Fibroblast of lung (primary cell): ENCODE measurements at places on chromosomes 3 and 15.

GRCh38 chr15:63347074-63347857 is 34.4 kb downstream of the CA12 start:
- DNase-seq, result no peak

- peak; percentile 59 for DNase-seq
These were observed 357.0 kb downstream of the TIGIT start for GRCh38 chr3:114650808-114651207.

GRCh38 chr15:71294251-71294910 is 179.1 kb downstream of the THSD4 start:
- peak; percentile 97 for DNase-seq

- DNase-seq, result no peak
These were observed 274.1 kb downstream of the SHQ1 start for GRCh38 chr3:72574144-72574543.

- peak; percentile 38 for DNase-seq
These were observed 278.0 kb downstream of the FOXP1 start for GRCh38 chr3:71305231-71306206.

DNA sequence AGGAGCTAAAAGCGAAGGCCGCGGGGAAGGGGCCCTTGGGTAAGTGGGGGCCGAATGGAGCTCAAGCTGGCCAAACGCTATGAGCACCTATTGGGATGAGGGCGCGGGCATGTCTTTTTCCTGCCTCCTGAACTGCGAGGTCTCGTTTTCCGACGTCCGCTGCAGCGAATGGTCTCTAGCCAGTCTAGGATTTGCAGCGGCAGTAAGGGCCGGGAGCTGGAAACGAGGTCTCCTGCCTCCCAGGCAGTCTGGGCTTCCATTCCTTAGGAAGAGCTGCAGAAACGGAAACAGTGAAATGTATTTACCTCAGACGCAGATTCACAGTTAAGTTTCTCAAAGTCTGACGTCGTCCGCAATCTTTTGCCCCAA is 517 bp downstream of the TMA7 start:
- DNase-seq, result peak; percentile 19

DNA sequence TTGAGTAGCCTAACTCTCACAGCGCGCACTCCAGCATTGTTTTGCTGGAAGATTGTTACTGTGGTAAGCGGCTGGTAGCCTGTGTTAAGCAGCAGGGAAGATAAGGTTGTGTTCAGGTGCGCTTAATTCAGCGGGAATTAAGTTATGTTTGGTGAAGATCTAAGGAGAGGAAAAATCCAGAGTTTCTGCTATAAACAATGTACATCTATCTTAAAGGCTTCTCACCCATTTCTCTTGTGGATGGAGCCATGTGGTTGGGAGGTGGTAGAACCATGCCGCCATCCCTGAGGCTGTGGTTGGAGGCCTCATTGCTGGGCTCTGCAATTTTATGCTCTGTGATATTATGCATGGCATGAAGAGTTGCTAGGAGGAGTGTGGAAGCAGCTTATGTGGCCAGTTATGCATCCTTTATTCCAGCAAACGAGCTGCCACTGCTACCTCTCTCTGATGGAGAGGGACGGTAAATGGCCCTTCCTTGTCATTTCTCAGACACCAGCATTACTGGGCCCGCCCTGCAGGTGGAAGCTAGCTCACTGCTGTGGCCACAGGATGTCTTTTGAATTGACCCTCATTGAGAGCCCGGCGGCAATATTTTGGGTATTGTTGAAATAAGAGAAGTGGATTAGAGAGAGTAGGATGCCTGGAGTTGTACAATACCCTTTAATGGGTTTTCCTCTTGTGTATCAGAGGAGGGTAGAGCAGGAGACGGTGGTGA is 1.3 kb downstream of the MINAR1 start:
- no peak for DNase-seq

DNA sequence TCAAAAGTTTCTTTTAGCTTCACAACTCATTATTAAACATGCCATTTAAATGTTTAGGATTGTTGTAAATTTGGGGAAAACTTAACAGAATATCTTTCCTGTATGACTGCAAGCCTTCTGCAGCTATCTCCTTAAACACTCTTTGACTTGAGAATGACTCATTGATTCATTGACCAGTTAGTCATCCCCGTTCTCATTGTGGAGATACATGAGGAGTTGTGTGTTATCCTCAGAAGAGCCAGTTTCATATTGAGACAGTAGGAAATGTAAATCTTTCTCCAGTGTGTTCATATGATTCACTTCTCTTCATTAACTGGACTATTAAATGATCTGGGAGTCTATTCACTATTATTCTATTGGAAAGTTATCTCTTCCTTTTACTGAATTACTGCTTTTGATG is 83.0 kb downstream of the CRYGS start:
- DNase-seq, result peak; percentile 86

DNA sequence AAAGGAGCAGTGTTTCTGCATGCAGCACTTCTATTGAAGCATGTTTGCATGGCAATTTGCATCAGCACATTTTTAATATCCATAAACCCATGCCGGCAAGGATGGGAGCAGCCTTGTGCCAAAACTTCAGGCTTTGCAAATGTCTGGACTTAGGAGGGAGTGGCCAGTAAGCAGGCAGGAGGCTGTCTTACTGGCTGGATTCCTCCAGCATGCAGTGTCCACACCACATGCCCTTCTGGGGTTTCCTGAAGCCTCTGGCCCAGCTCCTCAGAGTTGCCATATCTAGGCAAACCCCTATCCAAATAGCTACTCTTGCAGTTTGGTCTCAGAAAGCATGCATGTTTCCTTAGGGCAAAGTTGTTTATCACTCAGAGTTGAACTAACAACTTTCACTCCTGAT is 139.1 kb upstream of the MRPS22 start:
- DNase-seq, result no peak

- no peak for DNase-seq
These were observed 2.5 kb upstream of the FETUB start for GRCh38 chr3:186637686-186638085.

DNA sequence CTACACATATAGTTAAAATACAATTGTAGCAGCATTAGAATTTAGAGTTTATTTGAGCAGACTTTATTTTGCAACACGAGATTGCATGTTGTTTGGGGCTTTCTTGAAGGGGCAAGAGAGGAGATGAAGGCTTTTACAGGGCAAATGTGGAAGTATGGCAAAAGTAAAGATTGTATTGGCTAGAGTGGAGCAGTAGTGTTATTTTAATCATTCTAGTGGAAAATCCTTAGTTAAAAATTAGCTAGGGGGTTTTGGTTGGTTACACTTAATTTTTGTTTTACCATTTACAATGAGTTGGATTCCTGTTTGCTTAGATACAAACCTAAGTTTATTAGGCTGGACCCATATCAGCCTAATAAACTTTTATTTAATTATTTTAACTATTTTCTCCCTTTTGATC is 4.6 kb downstream of the OR5H15 start:
- no peak for DNase-seq
